Stimulated activated CD8-positive, alpha-beta memory T cell treated with anti-CD3 and anti-CD28 coated beads, Interleukin-15, amount 100 ng/mL, for 4 hours (primary cell): ENCODE measurements at places on chromosomes 16 and 17.
A peak's percentile ranks its signal among the peaks of the same experiment; 100 is the strongest.

DNA sequence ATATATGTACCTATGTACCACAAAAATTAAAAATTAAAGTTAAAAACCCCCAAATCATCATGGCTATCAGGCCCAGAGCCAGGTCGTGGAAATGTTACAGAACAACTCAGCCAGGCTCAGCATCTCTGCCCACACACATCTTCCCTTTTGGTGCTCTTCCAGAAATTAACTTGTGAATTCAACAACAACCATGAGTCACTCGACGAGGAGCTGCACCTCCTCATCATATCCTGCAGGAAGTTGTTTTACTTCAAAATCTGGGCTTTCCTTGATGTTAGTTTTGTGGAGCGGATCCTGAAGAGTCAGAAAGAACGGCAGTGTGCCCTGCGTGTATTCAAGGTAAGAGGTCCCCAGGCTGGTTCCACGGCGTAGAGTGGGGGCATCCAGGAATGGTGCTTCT is 10.6 kb downstream of the FBXO39 start:
- no peak for DNase-seq

DNA sequence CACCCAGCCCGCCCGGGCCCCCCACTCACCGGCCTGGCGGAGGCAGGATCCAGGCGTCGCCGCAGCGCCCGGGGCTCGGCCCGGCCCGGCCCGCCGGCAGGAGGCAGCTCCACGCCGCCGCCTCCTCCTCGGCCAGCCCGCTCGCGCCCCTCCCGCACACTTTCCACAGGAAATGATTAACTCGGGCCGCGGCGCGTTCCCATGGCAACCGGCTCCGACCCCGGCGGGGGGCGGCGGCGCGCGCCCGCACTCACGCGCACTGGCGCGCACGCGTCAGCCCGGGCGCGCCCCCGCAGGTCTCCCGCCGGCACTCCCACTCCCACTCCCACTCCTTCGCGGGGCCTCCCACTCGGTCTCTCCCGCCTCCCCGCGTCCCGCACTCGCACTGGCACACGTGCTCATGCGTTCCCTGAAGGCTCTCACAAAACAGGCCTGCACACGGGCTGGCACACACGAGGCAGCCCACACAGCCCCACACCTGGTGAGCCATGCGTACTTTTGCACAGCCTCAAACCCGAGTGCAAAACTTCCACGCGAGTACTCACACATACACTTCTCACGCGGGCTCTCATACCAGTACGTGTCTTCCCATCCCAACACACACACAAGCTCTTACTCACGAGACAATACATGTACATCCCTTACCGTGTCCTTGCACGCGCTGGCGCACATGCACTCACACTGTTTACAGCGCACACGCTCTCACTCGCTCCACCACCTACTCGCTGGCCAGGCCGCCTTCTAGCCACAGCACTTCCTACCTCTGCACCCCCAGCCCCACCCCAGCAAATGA is at the start of gene KIFC3:
KIFC3 (minus strand) TSS at position 151 of the 793 bp plus-strand sequence. CDS start 4,248 bp downstream, outside the sequence.
- peak; percentile 56 for DNase-seq

DNA sequence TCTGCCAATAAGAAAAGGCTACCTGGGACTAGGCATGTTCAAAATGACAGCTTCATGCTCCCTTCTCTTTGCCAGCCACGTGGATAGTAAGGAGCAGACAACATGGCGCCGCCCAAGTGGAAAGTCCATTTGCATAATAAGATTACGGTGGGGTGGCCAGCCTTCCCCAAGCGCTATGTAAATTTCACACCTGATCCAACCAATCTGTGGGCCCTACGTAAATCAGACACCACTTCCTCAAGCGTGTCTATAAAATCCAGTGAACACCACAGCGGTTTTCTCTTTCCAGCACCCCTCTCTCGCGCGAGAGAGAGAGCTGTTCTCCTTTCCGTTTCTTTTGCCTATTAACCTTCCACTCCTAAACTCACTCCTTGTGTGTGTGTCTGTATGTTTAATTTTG is 140.3 kb upstream of the ERCC4 start:
- DNase-seq, result no peak

- DNase-seq, result no peak
Measured at GRCh38 chr17:11901931-11902330, 95.3 kb downstream of the ZNF18 start.

- no peak for DNase-seq
Measured at GRCh38 chr17:75842411-75842810, 1.8 kb downstream of the UNC13D start.

GRCh38 chr17:47895347-47895855 is 635 bp upstream of the SP2 start:
- no peak for DNase-seq

DNA sequence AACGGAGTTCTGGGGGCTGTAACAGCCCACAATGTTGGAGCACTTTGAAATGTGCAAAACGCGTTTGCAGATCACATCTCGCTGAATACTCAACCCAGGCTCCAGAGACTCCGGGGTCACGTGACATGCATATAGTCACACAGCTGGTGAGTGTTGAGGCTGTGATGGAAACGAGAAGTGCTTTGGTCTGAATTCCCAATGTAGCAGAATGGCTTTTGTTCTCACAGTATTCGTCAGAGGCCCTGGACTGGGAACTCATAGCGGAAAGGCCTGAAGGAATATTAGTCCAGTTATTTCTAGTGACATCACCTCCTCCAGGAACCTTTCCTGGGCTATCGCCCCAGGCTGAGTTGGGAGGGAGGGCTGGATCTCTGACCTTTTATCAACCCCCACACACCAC is 95.8 kb upstream of the CRHR1 start:
- DNase-seq, result no peak

GRCh38 chr17:75418531-75418930 is 13.1 kb upstream of the GRB2 start:
- no peak for DNase-seq

- DNase-seq, result no peak
Measured at GRCh38 chr17:60416368-60416925, 5.8 kb upstream of the CHCT1 start.

DNA sequence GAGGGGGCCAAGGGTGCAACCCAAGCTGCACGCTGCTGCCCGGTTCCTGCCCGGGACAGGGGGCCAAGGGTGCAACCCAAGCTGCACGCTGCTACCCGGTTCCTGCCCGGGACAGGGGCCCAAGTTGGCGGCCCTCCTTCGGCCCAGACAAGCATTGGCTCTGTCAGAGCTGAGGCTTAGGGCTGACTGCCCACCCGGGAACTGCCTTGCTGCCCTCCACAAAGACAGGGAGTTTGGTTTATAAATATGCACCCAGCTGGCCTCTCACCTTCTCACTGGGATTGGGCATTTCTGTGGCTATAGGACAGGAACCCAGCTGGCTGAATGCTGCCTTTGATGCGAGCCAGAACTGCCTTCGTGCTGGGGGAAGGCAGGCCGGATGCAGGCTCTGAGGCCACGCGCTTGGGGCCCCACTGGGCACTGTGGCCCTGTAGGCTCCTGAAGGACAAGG is 105.7 kb downstream of the IRX5 start:
- no peak for DNase-seq

DNA sequence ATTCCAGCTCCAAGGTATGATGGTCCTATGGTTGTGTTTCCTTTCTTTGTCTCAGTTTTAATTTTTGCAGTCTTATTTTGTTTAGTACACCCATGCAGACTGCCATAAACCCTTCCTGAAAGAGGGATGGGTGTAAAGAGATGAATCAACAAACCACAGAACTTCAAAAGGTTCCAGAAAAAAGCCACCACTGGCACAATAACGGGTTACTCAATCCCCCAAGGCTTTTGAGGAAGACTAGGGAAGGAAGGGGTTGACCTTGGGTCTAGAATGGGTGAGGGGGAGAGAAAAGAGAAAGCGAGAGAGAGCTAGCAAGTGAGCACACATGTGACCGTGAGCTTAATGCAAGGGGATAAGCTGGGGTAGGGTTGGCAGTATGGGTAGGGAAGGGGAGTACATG is 168.1 kb downstream of the XYLT1 start:
- DNase-seq, result no peak

DNA sequence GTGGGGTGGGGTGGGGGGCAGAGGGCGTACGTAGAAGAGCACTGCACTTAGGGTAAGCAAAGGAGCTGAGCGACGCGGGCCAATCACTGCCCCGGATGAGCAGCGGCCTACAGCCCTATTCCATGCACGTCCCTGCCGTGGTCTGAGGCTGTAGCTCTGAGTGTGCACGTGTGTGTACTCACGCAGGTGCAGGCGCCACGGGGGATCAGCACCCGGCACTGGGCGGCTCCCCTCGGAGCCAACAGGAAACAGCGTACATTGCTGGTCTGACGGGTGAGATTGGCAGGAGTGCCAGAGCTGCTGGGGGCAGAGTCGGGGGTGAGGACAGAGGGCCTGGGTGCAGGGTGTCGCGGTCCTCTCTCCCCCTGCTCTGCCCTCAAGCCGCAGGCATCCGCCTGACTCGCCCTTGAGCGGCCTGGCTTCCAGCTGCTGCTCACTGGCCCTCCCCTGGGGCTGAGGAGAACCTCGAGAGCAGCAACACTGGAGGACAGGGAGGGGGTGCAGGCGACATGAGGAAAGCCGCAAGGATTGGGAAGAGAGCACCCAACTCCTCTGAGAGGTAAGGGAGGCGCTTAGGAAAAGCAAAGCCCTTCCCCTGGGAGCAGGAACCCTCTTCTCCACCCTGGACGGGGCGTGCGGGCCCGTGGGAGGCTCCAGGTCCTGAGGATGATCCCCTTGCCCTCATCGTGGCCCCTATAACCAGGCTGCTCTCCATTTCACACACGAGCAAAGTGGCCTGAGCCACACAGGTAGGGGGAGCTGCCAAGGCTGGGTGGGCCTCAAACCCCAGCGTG is 57.8 kb downstream of the ENGASE start:
- DNase-seq, result no peak

GRCh38 chr16:22098405-22099255 is 6.3 kb downstream of the VWA3A start:
- no peak for DNase-seq

DNA sequence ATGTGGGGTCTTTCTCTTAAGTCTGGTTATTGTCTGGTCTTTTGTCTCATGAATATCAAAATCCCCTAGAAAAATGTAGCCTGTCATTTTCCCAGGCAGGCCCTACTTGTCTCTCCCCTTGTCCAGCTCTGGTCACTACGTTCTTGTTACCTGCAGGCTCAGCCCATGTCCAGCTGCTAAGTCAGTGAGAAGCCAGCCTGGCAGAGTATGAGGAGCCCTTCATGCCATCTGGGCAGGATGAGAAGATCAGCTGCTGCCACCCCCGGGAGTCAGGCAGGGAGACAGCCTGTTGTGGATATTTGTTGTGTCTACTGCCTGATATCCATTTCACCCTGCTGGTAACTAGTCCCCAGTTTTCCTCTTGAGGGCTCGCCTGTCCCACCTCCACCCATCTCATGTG is 88.9 kb downstream of the ASIC2 start:
- no peak for DNase-seq

DNA sequence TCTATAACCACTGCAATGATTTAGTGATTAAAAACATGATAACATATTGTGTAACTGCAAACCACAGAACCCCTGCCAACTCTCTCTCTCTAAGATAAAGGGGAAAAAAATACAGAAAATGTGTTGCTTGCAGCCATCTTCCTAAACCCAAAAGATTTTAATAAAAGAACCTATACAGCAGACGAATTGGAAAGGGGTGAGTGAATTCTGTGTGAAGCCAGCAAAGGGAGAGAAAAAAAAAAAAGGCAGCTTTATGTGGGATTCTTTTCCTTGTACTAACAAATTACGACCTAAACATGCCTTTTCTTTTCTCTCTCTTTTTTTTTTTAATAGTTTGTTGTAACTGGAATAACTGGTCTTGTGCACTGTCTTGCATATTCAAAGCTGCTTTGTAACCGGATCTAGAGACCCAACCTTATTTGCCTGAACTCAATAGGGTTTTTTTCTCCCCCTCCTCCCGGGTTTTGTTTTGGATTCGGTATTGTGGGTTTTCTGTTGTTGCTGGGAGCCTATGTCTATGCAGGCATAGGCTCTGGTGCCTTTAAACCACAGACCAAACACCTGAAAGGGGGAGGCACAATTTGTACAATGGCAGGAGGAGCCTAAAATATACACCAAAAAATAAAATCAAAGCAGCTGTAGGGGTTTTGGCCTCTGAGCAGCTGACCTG is 7.0 kb upstream of the ZFHX3 start:
- no peak for DNase-seq

DNA sequence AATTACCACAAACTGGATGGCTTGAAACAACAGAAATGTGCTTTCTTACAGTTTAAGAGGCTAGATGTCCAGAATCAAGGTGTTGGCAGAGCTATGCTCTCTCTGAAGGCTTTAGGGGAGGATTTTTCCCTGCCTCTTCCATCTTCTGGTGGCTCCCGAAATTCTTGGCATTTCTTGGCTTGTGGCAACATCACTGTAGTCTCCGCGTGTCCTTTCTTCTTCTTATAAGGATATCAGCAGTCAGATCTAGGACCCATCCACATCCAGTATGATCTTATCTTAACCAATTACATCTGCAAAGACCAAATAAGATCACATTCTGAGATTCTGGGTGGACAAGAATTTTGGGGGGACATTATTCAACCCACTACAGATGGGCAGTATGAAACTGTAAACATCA is 119.2 kb upstream of the PMFBP1 start:
- DNase-seq, result no peak

DNA sequence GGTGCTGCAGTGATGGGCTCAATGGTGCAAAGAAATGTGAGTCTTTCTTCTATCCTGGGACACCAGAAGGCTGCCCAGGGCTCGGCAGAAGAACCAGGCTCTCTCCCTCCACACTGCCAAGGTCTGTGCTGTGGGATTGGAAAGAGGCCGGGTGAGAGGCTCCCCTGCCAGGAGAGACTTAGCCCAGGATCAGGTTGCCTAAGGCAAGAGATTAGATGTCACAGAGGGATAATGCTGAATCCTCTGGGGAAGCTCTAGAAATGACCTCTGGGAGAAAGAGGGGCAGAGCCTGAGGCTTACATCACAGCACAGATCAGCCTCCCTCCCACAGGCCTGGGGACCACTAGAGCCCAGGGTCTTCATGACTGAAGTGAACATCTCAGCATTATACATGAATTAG is 5.7 kb upstream of the DOC2B start:
- DNase-seq, result no peak

- no peak for DNase-seq
Measured at GRCh38 chr16:17370223-17370707, 100.5 kb downstream of the XYLT1 start.

DNA sequence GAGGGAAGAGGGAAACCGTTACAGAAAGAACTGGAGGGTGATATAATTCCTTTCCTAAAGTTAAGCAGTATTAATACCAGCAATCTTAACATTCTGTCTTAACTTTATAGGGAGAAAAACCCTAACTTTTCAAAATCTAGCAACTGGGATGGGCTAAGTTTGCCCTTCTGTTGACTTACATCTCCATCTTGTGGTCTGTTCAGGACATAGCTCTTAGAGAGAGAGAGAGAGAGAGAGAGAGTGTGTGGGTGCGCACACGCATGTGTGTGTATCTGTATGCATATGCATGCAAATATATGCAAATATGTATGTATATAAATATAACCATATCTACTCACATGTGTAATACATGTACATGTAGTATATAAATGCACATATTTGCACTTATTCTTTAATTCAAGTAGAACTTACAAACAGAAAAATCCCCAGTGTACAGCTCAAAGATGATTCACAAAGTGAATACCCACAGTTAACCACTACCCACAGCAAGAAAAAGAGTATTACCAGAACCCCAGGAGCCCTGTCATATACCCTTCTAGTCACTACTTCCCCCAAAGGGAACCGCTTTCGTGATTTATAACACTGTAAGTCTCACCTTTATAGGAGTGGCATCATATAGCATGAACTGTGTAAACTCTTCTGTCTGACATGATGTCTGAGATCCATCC is 46.5 kb downstream of the STX8 start:
- DNase-seq, result no peak
